Germinal center (tissue), 1 donor: ENCODE measurements at places on chromosomes 16 and 17.

GRCh38 chr17:10197721-10198508 is 491 bp downstream of the GAS7 start:
- no peak for DNase-seq

DNA sequence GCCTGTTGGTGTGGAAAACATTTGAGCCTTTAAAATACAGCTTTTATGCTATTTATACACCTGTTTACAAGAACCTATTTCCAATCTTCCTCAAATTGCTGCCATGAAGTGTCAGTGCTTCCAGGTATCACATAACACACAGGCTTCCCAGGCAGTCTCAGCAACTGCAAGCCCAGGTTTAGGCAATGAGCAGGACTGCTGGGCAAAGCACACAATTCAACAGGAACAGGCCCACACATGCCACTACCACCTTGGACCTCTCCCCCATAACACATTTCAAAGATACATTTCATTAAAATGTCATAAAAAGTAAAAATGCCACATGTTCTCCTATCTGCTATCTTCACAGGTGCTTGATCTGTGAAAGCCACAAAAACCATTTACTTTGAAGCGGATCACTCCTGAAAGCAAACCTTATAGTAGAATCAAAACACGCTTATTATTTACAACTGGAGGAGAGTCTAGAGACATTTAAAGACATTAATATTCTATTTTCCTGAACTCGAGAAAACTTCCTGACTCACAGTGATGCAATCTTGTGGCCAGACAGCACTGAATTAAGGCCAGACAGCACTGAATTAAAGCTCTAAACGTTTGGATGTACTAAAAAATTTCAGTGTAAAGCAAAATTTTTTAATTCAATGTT is 31.5 kb downstream of the ANKFY1 start:
- no peak for DNase-seq

GRCh38 chr17:33802349-33803198 is 452.5 kb upstream of the CCL2 start:
- no peak for DNase-seq

DNA sequence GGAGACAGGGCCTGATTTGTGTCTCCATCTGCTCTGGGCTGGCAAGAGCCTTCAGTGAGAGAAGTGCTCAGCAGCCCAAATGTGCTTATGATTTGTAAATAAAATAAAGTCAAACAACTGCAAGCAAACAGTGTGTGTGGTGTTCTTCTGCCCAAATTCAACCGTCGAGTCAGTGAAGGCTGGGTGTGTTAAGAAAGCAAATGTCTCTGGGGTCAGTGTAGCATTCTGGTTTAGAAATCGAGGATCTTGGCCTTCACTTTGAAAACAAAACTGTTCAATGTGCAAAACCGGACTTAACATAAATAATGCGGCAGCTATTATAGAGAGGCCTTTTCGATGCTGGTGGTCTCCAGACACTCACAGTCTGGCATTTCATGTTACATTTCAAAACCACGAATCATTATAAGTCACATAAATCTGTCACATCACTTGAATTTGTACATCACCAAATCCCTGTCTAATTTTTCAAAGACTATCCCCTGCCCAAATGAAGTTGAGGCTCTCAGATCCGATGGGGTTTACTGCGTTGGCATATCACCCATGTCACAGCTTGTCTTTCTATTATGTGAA is 158.6 kb upstream of the MYOCD start:
- DNase-seq, result no peak

- no peak for DNase-seq
Measured at GRCh38 chr17:74768069-74768762, 7.9 kb downstream of the NAT9 start.

DNA sequence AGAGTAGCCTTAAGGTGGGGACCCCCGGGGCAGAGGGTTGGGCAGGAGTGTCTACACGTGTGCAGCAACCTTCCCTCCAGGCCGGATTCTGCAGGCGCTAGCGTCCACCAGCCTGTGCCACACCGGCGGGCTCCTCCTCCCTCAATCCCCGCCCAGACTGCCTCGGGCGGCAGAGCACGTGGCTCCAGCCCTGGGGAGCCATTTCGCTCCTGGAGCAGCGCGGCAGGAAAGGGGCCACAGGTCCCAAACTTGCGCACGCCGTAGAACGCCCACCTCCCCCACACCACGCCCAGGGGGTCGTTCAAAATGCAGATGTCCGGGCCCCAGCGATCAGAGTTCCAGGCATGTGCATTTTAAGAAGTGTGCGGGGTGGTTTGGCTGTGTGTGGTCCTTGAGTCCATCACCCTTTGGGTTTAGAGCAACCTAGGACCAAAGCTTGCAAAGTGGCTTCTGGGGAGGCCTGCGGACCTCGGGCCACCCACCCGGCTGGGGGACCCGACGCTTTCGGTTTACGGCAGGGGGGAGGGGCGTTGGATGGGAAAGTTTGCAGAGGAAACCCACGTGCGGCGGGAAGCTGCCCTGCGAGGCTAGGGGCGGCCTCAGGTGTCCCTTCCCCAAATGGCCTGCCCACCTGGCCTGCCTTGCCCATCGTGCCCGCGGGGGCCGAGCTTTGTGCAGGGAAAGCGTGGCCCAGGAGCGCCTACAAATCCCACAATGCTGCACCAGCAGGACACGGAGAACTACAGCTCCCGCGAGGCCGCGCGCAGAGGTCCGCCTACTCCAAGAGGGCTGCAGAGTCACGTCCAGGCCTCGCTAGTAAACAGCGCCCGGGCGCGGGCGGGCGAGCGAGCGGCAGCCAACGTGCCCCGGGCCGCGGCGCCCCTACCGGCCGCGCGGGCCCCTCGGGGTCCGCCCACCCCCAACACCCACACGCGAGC is 1.4 kb downstream of the TFAP4 start:
- peak; percentile 88 for DNase-seq

- no peak for DNase-seq
Measured at GRCh38 chr17:45312477-45313420, 4.1 kb downstream of the MAP3K14 start.

GRCh38 chr17:16466407-16466806 is 25.6 kb downstream of the LRRC75A start:
- DNase-seq, result no peak
